ENCODE measurements at places on chromosomes 7 and 10. TPM values are rescaled to one million over a fixed set of nuclear protein-coding genes. Genes with fewer than 3 reads are reported as not detected.

- no peaks in the 10 kb centered on the region for H3K36me3 ChIP-seq
- peaks cover 10% of the 10 kb centered on the region for H3K27me3 ChIP-seq
- H3K27ac ChIP-seq, result no peak overlapping the region
- no peak overlapping the region for H3K4me3 ChIP-seq
These were observed 497.4 kb downstream of the RPS24 start for GRCh38 chr10:78531088-78531487.

DNA sequence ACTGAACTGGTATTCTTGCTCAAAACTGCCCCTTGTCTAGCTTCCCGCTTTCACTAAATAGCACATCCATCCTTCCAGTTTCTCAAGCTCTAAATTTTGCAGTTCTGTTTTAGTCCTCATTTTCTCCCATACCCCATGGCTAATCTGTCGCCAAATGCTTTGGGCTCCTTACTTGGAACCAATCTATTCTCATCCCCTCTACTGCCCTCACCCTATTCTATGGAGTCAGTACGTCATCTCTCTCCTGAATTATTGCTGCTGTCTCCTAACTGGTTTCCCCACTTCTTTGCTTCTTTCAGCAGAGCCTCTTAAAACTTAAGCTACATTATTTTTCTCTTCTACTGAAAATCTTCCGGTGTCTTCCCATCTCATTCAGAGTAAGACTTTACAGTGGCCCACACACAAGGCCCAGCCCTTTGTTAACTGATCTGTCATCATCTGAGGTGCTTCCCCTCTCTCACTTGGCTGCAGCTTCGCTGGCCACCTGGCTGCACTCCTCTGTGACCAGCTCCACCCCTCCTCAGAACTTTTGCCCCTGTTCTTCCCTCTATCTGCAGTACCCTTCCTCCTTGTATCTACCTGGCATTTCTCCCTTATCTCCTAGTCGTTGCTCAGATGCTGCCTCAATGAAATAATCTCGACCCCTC lies 9.9 kb downstream of the STARD3NL start:
- no peaks in the 10 kb centered on the region for H3K27me3 ChIP-seq
- peaks cover 34% of the 10 kb centered on the region for H3K36me3 ChIP-seq
- H3K27ac ChIP-seq, result no peak overlapping the region
- DNase-seq, result no peak
- H3K4me3 ChIP-seq, result no peak overlapping the region

GRCh38 chr7:112449353-112449752 lies 907 bp upstream of the IFRD1 start:
- peak; percentile 45 for DNase-seq
- peak overlapping the region; percentile 98 for H3K27ac ChIP-seq

The ZNF804B gene
- not detected for total RNA-seq

GRCh38 chr7:74149603-74150002 lies 24.6 kb upstream of the EIF4H start:
- DNase-seq, result no peak
- H3K4me1 ChIP-seq, result no peaks in the 10 kb centered on the region
- H3K36me3 ChIP-seq, result no peaks in the 10 kb centered on the region
- H3K27ac ChIP-seq, result no peak overlapping the region

GRCh38 chr7:4787947-4788626 lies 12.7 kb downstream of the AP5Z1 start:
- no peak overlapping the region for H3K27ac ChIP-seq
- H3K4me3 ChIP-seq, result no peak overlapping the region
- no peak for DNase-seq
- H3K27me3 ChIP-seq, result no peaks in the 10 kb centered on the region
- peaks cover 24% of the 10 kb centered on the region for H3K36me3 ChIP-seq

The CLRN3 gene
- not detected for total RNA-seq

DNA sequence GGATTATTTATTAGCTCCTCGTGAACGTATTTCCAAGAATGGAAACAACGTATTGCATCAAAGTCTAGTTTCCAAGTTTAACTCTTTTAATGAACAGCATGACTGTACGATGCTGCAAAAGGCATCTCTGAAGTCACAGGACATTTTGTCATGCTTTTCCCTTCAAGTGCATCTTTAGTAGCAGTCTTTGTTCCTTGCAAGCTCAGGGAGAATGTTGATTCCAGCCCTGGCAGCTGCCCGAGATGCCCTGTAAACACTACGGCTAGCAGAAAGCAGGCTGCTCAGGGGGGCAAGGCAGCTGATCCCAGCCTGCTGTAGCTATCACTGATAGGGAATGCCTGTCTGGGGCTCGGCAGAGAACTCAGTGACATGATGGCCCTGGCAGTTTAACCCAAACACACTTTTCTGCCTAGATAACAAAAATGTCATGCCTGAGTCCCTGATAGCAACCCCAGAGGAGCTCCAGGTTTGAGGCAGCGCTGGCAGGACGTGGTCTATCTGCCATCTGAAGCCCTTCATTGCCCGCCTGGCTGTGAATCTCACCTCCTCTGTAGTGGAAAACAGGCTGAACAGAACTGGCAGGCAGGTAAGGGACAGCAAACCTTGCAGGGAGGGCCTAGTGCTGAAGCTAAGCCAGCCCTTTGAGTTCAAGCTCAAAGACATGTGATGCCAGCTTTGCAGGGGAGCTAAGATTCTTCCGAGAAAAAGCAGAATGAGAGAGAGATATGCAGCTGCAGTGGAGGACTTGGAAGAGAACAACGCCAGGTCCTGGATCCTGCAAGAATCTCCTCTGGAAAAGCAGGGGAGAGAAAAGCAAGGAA lies 264.6 kb downstream of the SNX10 start:
- no peaks in the 10 kb centered on the region for H3K36me3 ChIP-seq
- H3K27ac ChIP-seq, result no peak overlapping the region
- peaks cover 24% of the 10 kb centered on the region for H3K27me3 ChIP-seq
- DNase-seq, result no peak
- no peaks in the 10 kb centered on the region for H3K4me1 ChIP-seq

DNA sequence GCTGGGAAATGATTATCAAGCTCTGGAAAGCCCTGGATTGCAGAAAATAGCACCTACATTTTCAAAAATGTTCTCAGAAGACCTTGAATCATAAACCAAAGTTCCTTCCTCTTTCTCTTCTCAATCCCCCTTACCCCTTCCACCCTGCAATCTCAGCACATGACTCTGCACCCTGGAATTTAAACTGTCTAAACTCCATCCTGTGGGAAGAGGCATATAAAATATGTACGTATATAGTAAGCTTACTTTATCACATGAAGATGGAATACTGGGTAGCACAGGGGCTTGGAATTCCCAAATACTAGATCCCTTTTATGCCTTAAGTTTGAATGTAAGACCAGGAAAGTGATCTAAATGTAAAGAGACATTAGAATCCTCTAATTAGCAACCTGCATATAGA lies 7.7 kb downstream of the AGMO start:
- no peak overlapping the region for H3K27ac ChIP-seq
- no peaks in the 10 kb centered on the region for H3K4me1 ChIP-seq

DNA sequence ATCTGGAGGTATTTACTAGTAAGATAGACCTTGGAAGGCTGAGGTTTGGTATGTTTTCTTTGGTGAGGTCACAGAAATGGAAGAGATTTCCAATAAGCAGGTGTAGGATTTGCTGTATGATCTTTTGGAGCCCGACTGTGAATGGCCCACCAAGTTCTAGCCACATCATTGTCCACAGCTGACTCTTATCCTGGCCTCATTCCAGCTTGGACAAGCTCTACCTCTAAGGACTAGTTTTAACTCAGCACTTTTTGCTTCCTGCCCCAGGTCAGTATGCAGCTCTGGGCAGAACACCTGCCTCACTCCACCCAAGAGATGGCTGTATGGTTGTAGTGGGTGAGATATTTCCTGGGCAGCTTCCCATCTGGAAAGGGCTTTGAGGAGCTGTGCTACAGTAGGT lies 6.1 kb upstream of the CPA4 start:
- no peaks in the 10 kb centered on the region for H3K36me3 ChIP-seq
- peaks cover 3% of the 10 kb centered on the region for H3K27me3 ChIP-seq
- DNase-seq, result no peak
- H3K27ac ChIP-seq, result no peak overlapping the region
- no peaks in the 10 kb centered on the region for H3K4me1 ChIP-seq

DNA sequence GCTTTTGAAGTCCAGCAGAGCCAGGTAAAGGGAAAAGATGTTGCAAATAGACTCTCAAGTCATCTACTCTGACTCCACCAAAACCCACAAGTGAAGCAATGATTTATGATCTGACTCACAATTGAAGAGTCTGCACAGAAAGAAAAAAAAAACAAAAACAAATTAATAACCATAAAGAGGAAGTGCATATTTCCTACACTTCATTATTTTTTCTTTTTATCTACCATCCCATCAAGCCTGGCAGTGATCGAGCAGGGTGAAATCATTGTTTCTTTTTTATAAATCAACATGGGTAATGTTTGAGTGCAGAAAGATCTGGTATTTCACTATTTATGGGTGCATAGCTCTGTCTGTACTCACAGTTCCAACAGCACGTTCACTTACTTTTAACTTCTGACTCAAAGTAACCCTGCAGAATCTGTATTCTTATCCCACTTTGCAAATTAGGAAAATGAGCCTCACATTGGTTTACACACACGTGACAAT lies 829.0 kb downstream of the TNS3 start:
- H3K36me3 ChIP-seq, result no peaks in the 10 kb centered on the region
- H3K27ac ChIP-seq, result no peak overlapping the region
- H3K4me3 ChIP-seq, result no peak overlapping the region
- no peak for DNase-seq

DNA sequence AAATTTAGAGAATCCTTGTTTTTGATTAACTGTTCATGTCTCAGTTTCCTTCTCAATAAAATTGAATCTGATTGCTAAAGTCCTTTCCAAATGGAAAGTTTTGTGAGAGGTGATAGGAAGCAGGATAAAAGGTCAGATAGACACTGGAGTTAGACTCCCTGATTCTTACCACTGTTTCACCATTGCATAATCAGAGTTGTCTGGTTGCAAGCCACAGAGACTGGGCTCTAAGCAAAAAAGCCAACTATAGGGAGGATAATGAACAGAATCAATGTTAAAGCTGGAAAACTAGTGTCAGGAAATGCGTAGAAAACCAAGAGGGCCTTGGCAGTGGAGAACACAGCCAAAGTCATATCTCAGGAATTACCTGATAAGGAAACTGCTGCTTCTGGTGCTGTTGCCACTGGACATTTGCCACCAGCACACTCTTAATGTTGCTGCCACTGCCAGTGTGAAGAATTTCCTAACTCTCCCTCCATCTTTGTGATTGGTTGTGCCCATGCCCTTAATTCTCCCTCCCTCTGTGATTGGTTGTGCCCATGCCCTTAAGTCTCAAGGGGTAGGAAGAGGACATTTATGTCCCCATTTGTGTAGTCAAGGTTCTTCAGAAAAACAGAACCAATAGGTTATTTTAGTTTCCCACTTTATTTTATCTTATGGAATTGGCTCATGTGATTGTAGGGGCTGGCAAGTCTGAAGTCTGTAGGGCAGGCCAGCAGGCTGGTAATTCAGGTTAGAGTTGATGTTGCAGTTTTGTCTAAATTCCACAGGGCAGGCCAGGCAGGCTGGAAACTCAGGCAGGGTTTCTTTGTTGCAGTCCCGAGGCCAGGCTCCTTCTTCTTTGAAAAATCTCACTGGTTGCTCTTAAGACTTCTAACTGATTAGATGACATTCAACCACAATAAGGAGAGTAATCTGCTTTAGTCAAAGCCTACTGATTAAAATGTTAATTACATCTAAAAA lies 639.0 kb downstream of the REEP3 start:
- no peaks in the 10 kb centered on the region for H3K4me1 ChIP-seq
- no peak for DNase-seq
- no peaks in the 10 kb centered on the region for H3K36me3 ChIP-seq
- no peaks in the 10 kb centered on the region for H3K27me3 ChIP-seq
- H3K27ac ChIP-seq, result no peak overlapping the region

GRCh38 chr7:115008465-115009114 lies 86.7 kb downstream of the MDFIC start:
- peak overlapping the region; percentile 96 for H3K27ac ChIP-seq
- peak overlapping the region; percentile 72 for H3K4me3 ChIP-seq
- peaks cover 79% of the 10 kb centered on the region for H3K4me1 ChIP-seq
- peaks cover 68% of the 10 kb centered on the region for H3K36me3 ChIP-seq

DNA sequence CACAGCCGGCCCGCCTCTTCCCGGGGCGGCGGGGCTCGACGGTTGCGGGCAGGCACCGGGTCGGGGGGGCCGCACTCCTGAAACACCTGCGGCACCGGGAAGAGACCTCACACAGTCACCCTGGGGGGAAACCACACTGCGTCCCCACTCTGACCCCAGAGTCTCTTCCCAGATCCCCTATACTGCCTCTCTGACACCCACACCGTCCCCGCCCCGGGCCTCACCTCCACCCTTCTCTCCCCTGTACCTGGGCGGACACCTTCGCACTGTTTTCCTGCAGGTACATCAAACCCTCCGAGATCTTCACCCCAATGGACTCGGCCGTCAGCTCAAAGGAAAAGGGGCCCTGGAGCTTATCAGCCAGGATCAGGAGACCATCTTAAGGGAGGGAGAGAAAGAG lies 3.4 kb upstream of the GAL3ST4 start:
- peaks cover 52% of the 10 kb centered on the region for H3K27me3 ChIP-seq
- H3K4me1 ChIP-seq, result peaks cover 52% of the 10 kb centered on the region
- no peak for DNase-seq
- H3K4me3 ChIP-seq, result peak overlapping the region; percentile 62
- no peaks in the 10 kb centered on the region for H3K36me3 ChIP-seq

The LIPF gene
- not detected for total RNA-seq

DNA sequence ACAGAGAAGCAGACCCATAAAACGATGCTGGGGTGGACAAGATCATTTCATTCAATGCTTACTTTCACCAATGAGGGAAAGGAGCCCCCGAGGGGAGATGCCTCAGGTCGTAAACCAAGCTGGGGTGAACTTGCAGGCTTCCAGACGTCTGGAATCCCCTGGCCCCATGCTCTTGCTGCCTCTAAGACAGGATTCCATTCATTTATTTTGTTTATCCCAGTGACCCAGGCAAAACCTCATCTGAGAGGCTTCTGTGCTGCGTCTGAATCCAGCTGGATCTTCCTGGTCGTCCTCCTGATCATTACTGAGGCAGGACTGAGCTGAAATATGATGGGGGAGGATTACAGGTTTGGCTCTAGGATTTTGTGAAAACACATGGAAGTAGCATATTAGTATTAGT lies 182.9 kb downstream of the MYOF start:
- no peaks in the 10 kb centered on the region for H3K36me3 ChIP-seq
- peaks cover 1% of the 10 kb centered on the region for H3K27me3 ChIP-seq
- DNase-seq, result no peak
- H3K4me3 ChIP-seq, result no peak overlapping the region
- no peaks in the 10 kb centered on the region for H3K4me1 ChIP-seq

- no peaks in the 10 kb centered on the region for H3K4me1 ChIP-seq
- no peaks in the 10 kb centered on the region for H3K36me3 ChIP-seq
- no peak overlapping the region for H3K4me3 ChIP-seq
- no peak overlapping the region for H3K27ac ChIP-seq
- no peak for DNase-seq
These were observed 402.0 kb upstream of the ZWINT start for GRCh38 chr10:56763090-56763489.

The GHITM gene
- 120 TPM for total RNA-seq

- H3K4me3 ChIP-seq, result no peak overlapping the region
- no peaks in the 10 kb centered on the region for H3K4me1 ChIP-seq
- H3K27ac ChIP-seq, result no peak overlapping the region
- no peak for DNase-seq
- no peaks in the 10 kb centered on the region for H3K36me3 ChIP-seq
- no peaks in the 10 kb centered on the region for H3K27me3 ChIP-seq
These were observed 382.3 kb upstream of the MTPN start for GRCh38 chr7:136359333-136359903.

All from activated CD4-positive, alpha-beta memory T cell treated with anti-CD3 and anti-CD28 coated beads, Interleukin-2, amount 10 ng/mL, durations not matched to agents 7 days and 5 days (primary cell).